ENCODE measurements at places on chromosomes 5 and 9. TPM values are rescaled to one million over a fixed set of nuclear protein-coding genes. Genes with fewer than 3 reads are reported as not detected.

The TXN gene
- 280 TPM for total RNA-seq

GRCh38 chr5:105993027-105993426 is 1677.7 kb downstream of the EFNA5 start:
- DNase-seq: no peak

DNA sequence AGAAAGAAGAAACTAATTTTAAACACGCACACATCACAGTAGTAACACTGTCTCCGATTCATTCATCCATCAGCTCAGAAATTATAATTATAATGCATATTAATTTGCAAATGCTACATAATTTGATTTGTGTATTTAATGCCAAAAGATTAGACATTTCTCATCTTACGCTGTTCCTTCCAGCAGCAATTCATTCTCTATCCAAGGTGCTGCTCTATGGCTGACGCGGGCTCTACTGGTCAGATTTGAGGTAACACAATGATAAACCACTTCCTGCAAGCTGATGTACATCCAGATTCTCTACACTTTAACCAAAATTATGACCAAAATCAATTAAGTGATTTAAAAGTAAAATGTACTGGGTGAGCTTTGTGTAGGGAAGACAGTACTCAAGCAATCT is 77.9 kb upstream of the ICE1 start:
- DNase-seq: no peak

DNA sequence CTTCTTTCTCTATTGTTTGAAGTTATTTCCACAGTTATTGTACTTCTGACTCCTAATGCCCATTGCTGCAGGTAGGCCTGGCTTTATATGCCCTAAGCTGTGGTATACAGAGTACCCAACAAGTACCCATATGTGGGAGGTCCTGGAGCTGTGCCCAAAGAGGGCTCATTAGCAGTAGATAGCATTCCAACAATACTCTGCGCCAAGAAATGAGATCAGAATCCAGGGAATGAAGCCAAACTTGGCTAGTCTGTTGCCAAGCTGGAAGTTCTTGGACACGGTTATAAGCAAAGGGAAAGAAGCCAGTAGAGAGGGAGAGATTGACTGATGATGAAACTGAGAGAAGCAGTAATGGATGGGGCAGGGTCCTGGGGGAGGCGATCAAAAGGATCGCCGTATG is 29.7 kb upstream of the FAM169A start:
- DNase-seq: peak; percentile 71

DNA sequence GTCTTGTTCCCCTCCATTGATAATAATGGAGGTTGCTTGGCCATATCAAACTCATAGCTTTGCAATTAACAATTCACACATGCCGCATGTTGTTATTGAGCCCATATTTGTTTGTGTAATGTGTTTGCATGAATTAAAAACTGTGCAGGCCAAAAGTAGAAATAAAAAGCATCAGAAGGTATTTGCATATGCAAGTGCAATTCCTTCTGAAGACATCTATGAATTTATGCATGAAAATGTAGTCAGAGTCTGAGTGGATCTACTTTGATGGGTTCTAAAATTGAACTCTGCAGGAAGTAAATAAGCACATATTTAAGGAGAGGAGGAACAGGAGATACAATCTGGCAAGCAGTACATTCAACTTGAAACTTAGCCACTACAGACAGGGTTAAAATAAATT is 1004.6 kb upstream of the WWC1 start:
- no peak for DNase-seq

DNA sequence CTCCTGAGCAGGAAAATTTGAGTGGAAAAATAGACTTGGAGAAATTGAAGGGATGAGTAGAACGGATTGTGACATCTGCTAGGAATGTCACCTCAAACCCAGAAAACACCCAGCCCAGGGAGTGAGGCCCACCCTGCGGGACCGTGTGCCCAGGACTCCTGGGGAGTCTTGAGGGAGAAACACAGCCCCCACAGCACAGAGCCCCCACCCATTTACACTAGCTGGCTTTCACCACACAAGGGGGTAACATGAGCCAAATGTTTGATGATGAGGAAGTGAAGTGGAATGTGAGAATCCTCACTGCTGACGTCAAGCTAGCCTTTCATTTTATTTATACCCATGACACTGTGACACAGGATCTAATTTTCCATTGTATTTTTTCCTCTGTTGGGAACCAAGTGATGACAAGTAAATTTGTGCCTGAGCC is 42.8 kb upstream of the PDE8B start:
- DNase-seq: no peak

DNA sequence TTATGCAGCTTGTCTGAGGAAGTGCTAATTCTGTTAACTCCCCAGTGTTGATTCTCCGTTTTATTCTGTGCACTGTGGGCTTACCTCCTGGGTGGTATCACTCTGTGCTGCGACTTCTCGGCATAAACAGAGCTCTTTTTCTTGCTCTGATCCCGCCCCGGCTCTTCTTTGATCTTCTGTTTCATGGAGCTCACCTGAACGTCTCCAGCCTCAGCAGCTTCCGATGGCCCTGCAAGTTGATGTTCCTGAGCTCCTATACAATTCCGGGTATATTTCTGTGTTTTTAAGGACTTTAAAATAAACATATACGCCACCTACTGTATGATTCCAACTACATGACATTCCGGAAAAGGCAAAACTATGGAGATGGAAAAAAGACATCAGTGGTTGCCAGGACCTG is 110.8 kb downstream of the TENT4A start:
- DNase-seq: no peak

GRCh38 chr5:149210968-149211490 is 60.6 kb upstream of the AFAP1L1 start:
- no peak for DNase-seq

The ZFP37 gene
- total RNA-seq: 1.6 TPM

The PTGS1 gene
- 14.6 TPM for total RNA-seq

The FAM169A gene
- 0.72 TPM for total RNA-seq

DNA sequence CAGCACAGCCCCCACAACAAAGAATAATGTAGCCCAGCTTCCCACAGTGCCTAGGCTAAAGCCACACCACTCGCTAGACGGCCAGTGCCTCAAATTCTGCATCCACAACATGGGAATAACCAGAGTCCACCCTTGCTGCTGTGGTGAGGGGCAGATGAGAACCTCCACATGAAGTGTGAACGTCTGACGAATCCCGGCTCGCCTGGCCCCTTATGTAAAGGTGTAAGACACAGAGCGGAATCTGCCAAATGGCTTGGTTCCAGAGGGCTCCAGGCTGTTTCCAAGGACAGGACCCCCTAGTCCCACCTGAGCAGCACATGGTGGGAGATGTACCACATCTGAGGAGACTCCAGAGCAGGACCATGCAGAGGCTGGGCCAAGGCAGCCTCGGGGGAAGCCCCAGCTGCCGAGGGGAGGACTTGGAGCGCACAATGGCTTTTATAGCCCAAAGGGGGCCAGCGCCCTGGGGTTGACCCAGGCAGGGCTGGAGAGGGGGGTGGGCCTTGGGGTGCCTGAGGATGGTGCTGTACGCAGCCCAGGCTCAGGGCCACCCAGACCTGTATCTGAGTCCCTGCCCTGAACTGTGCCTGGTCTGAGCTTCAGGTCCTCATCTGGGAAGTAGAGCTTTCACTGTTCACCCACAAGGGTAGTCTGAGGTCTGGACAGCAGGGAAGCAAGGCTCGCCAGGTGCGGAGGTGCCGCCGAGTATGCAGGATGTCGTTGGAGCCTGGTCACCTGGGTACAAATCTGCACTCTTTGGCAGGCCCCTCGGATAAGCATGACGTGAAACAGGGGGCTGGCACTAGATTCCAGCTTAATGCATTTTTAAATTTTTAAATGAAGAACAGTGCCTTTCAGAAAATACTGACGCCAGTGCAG is 24.9 kb upstream of the SLC25A51 start:
- no peak for DNase-seq

DNA sequence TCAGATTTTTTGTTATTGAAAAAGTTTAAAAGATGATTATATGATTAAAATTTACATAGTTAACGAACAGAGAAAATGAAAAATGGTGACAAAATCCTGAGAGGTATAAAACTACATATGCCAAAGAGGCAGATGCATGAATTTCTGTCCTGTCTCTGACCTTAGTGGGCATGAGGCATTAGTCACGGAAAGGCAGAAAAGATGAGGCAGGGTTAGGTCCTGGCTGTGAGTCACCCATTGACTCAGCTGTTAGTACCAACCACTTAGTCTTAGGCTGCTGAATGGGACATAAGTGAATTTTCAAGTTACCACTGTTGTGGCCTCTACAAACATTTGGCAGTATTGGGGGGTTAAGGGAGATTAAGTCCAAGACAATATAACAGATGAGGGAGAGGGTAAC is 33.1 kb downstream of the RASA1 start:
- peak; percentile 83 for DNase-seq

The SLC25A2 gene
- 0.39 TPM for total RNA-seq

DNA sequence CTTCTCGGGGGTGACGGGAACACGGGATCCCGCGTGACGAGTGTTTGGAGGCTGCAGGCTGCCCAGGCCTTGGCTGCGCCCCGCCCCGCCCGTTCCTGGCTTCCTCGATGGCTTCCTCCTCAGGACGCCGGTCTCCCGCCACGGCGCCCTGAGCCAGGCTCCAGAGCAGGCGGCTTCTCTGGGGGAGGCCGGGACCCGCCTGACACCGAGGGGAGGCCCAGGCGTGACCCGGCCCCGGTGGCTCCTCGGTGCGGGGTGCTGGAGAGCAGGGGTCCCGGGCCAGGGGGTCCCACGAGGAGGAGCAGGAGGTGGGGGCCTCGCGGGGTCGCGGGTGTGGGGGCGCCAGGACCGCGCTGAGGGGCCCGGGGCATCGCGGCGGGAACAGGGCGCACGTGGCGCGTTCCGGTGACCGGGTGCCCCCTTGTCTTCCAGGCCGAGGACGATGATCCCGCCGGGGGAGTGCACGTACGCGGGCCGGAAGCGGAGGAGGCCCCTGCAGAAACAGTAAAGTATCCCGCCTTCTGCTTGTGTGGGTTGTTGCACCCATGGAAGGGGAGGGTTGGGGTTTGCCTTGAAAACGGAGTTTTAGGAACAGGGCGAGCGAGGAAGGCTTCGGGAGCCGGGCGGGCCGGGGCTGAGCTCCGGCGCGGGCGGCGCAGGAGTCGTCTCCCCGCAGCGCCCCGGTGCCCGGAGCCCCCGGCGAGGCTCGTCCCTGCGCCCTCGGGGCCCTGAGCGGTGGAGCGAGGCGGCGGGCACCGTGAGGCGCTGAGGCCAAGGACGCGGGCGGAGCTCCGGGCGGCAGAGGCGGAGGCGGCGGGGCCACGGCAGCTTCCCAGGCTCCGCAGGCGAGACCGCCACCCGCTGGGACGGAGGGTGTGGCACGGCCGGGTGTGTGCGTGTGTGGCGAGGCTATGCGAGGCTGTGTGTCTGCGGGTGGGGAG is 22.2 kb downstream of the AHRR start:
- DNase-seq: peak; percentile 45

DNA sequence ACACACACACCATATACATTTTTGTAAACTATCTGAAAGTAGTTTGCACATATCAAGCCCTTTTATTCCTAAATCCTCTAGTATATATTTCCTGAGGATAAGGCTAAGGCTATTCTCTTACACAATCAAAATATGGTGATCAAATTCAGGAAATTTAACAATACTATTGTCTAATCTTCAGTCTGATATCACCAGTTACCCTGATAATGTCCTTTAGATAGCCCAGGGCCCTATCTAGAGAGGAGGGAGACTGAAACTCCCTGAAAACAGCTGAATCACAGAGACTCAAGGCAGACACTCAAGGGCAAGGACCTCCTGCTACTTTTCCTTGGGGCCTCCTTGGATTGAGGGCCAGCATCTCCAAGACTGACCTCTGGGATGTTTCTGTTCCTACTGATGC is 30.4 kb downstream of the PTTG1 start:
- no peak for DNase-seq

The TMEM252 gene
- not detected for total RNA-seq

GRCh38 chr5:28862137-28862859 is 1823.9 kb upstream of the CDH9 start:
- DNase-seq: no peak

DNA sequence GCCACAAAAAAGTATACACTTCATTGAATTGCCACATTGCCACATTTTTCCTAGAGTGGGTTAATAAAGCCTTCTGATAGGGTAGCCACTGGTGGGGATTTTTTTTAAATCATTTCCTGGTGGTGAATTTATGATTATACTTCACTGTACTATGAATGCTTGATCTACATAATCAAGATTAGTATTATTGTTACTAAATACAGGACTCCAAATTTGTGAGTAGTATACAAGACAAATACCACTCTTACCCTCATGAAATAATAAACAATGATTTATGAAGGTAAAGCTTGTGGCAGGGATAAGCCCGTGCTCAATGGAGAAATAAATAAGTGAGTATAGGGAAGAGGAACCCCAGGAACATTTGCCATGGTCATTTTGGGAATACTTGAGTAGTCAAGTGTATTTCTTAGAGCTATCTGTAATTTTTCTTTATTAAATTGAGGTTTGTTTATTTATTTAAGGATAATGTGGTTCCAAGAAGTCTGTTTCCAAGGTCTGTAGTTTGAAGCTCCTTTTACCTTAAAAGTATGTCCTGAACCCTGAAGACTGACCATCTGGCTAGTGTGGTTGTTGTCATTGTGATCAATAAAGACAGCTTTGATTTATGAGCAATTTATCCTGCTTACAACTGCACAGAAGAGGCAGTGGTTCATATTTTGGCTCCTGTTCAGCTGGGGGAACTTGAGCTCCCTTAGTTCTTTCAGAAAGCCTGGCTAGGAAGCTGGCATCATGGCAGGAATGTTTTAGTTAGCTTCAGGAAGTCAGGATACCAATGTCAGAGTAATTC is 118.6 kb downstream of the ZSWIM6 start:
- DNase-seq: peak; percentile 83

- DNase-seq: no peak
Observed at GRCh38 chr5:107766439-107766838, 95.7 kb upstream of the EFNA5 start.

DNA sequence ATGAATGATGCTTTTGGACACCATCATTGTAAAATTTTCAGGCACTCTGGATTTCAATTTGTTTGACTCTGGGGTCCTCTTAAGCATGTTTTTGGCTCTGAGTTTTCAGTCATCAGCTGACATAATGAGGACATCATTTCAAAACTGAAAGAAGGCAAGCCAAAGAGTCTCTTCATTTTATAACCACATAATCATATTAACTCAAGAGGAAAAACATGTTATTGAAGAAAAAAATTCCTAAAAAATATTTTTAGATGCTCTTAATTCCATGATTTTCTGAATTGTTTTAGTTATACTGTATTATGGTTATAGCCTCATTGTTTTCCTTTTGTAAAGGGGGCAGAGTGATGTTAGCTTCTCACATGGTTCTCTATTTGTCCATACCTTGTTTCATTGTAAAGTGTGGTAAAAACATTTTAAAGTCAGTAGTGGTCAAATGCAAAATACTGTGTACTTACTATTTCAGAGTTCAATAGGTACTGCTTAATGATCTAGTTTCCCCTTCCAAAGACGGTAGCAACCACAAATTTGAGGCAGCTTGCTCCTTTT is 472.1 kb downstream of the DMRT2 start:
- DNase-seq: no peak

- peak; percentile 66 for DNase-seq
Observed at GRCh38 chr5:145775893-145776444, 59.2 kb downstream of the PRELID2 start.

Data from endothelial cell of umbilical vein (primary cell).